ENCODE measurements at places on chromosomes 13 and 19. TPM values are rescaled to one million over a fixed set of nuclear protein-coding genes. Genes with fewer than 3 reads are reported as not detected.

YJEFN3 gene
- total RNA-seq = 0.28 TPM

TJP3 gene
- 10.6 TPM for total RNA-seq

C19orf81 gene
- not detected for total RNA-seq

ACTMAP gene
- 2.5 TPM for total RNA-seq

SIAH3 gene
- total RNA-seq = not detected

CEACAM8 gene
- not detected for total RNA-seq

ATP1A3 gene
- total RNA-seq = 0.33 TPM

ADGRE3 gene
- not detected for total RNA-seq

SMIM44 gene
- total RNA-seq = not detected

FFAR1 gene
- not detected for total RNA-seq

NXNL1 gene
- not detected for total RNA-seq

TMTC4 gene
- 14.4 TPM for total RNA-seq

SYNGR4 gene
- total RNA-seq = not detected

CYP2F1 gene
- total RNA-seq = 0.07 TPM

KLHL1 gene
- not detected for total RNA-seq

CALR gene
- 926 TPM for total RNA-seq

AP1M2 gene
- 87.2 TPM for total RNA-seq

KL gene
- not detected for total RNA-seq

MISP3 gene
- 2.3 TPM for total RNA-seq

NMRK2 gene
- not detected for total RNA-seq

BORA gene
- 11.3 TPM for total RNA-seq

ARHGEF7 gene
- total RNA-seq = 18.3 TPM

NBEA gene
- 0.35 TPM for total RNA-seq

MYO16 gene
- total RNA-seq = 0.21 TPM

UBE2L5 gene
- not detected for total RNA-seq

SHISA7 gene
- total RNA-seq = not detected

ZNF541 gene
- not detected for total RNA-seq

PRTN3 gene
- not detected for total RNA-seq

LPAR2 gene
- total RNA-seq = 15.1 TPM

CAMSAP3 gene
- total RNA-seq = 12.6 TPM

Data from airway epithelial cell (primary cell).